ENCODE measurements at places on chromosomes 4 and X.

DNA sequence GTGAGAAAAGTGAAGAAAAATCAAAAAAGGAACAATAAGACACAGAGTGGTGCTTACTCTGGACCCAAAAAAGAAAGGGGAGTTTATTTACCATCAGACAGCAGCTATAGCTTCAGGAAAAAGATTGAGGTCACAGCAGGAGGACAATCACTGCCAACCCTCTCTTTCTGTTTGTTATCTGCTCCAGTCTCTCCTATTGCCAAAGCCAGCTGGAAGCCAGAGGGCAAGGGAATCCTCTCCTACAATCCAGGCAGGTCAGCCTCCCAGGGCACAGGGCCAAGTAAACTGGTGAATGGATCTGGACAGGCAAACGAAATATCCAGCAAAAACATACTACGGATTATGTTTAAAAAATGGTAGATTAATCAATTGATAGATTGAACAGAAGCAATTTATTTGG lies 306.9 kb upstream of the SLIT2 start:
- DNase-seq = no peak

DNA sequence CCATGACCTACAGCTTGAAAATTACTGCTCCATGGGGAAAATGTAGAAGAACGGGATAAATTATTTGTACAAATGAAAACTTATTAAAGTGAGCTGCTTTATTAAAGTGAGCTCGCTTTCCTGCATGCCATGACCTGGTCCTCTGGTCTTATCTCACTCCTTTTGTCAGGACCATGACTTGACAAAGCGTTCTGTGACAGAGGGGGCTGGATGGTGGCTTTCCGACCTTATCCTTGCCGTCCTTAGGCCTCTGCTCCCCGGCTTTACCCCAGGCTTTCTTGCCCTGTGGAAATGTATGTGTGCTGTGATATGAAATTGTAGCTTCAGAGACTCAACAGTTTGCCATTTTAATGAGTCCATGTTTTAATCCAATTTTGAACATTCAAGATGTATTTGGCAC lies 44.0 kb upstream of the FBXW7 start:
- DNase-seq = no peak

DNA sequence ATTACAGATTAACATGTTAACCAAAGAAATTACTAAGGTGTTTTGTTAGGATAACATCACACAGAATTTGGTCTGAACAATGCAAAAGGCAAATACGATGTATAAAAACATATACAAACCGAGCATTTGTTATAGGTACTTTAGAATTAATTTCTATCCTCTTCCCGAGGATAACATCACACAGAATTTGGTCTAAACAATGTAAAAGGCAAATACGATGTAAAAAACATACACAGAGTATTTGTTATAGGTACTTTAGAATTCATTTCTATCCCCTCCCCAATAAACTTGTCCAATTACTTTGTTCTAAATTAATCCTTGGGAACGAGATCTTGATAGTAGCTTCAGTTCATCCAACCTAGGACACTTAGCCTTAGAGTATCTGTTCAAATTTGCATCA lies 7.6 kb downstream of the HNRNPDL start:
- no peak for DNase-seq

DNA sequence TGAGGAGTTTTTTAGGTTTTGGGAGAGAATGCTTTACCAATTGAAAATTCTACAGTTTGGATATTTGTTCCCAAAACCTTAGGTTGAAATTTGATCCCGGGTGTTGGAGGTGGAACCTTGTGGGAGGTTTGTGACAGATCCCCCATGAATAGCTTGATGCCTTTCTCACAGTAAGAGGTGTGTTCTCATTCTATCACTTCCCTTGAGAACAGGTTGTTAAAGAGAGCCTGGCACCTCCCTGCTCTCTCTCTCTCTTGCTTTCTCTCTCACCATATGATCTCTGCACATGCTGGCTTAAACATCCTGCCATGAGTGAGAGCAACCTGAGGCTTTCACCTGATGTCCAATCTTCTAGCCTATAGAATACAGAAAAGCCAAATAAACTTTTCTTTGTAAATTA lies 1475.5 kb upstream of the AGA start:
- no peak for DNase-seq

- DNase-seq = no peak
These were observed 927.5 kb upstream of the INTU start for GRCh38 chr4:126705266-126705665.

GRCh38 chr4:2931512-2932301 lies 31.5 kb downstream of the NOP14 start:
- no peak for DNase-seq

All from stimulated activated CD8-positive, alpha-beta memory T cell treated with anti-CD3 and anti-CD28 coated beads, Interleukin-15, amount 100 ng/mL, for 24 hours (primary cell).